Fibroblast of skin of left quadriceps (primary cell): ENCODE measurements at places on chromosomes 13 and 19.

GRCh38 chr13:31151837-31152236, 9.9 kb downstream of the HSPH1 start:
- DNase-seq, result no peak

- DNase-seq, result peak; percentile 8
These were observed 29.0 kb upstream of the ZNF564 start for GRCh38 chr19:12580180-12580694.

DNA sequence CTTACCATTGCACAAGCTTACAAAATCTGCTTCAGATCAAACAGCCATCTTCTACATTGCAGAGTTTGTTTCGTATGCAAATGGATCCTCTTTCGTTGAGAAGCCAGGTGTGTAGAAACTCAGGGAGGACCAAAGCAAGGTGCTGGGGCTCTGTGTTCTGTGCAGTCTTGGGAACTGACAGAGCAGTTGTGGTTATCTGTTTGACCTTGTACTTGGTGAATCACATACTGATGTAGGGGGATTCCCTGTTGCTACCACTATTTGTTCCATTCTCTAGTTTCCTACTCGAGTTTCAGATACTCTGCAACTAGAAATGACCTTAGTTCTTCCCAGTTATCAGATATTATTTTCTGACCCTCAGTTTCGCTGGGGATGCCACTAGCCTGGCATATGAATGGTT, 95.2 kb upstream of the CLDN10 start:
- no peak for DNase-seq

DNA sequence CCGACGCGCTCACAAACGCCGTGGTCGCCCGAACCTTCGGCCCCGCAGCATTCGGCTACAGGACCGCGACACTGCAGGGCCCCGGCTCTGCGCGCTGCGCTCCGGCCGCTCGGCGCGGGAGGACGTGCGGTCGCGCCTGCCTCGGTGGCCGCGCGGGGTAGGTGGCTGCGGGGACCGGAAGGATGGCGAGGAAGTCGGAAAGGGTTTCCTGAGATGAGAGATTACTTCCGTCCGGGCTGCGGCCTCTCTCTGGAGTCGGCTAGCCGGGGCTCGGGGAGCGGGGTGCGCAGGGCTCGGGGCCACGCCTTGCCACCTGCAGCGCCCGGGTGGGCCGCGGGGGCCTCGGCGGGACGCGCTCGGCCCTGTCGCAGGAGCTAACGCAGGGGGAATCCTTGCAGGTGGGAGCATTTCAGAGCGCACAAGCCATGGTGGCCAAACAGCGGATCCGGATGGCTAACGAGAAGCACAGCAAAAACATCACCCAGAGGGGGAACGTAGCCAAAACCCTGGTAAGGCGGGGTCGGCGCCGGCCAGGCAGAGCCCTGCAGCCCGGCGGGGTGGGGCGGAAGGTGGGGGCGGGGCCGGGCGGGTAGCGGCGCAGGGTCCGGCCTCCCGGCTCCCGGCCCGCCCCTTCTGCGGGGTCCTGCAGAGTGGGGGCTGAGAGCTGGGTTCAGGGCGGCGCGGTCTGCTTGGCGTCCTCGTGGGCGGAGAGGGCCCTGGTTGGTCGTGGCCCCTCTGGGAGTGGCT, at the start of gene SERP2:
TSS of gene SERP2 (plus strand) at position 224 of the 747 bp plus-strand sequence. CDS start at position 426, 202 bp downstream.
- DNase-seq, result no peak

- DNase-seq, result no peak
These were observed 687 bp upstream of the FTL start for GRCh38 chr19:48964205-48965039.

GRCh38 chr13:70534466-70534865, 426.2 kb upstream of the KLHL1 start:
- DNase-seq, result no peak

- DNase-seq, result no peak
These were observed 1541.0 kb downstream of the SLITRK5 start for GRCh38 chr13:89212186-89212585.

- no peak for DNase-seq
These were observed 94.6 kb downstream of the CRYL1 start for GRCh38 chr13:20431080-20431479.

- no peak for DNase-seq
These were observed 130.9 kb downstream of the ZDHHC20 start for GRCh38 chr13:21328201-21328600.

GRCh38 chr13:101205408-101205807, 210.9 kb downstream of the NALCN start:
- DNase-seq, result no peak

DNA sequence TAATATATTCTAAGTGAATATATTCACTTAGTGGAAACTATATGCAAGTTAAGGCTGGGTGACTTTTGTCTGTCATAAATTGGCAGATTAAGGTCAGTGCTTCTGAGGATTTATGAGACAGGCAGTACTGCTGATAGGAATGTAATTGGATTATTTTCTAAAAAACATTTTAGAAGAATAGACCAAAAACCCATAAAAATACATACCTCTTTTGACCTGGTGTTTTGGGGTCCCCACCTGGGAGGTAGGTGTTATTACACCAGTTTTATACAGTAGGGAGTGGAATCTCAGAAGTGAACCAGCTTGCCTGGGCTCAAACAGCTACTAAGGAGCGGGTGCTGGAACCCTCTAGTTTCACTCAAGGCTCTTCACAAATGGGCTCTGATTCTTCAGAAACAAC, 25.3 kb downstream of the COG3 start:
- no peak for DNase-seq

- no peak for DNase-seq
These were observed 195.8 kb upstream of the RNF113B start for GRCh38 chr13:98372876-98373275.

DNA sequence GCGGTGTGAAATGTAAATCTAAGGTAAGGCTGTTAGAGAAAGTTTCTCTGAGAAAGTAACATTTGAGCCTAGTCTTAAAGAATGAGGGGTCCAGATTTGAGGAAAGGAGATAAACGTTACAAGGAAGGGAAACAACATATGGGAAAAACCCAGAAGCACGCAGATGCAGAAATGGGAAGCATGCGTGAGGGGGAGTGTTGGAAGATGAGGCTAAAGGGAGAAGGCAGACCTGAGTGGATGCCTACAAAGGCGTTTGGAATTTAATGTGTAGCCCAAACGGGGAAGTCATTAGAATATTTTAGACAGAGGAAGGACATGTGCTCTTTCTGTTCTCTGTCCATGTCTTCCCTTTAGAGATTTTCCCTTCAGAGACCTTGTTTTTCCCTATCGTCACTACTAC, 61.0 kb downstream of the TPT1 start:
- no peak for DNase-seq

DNA sequence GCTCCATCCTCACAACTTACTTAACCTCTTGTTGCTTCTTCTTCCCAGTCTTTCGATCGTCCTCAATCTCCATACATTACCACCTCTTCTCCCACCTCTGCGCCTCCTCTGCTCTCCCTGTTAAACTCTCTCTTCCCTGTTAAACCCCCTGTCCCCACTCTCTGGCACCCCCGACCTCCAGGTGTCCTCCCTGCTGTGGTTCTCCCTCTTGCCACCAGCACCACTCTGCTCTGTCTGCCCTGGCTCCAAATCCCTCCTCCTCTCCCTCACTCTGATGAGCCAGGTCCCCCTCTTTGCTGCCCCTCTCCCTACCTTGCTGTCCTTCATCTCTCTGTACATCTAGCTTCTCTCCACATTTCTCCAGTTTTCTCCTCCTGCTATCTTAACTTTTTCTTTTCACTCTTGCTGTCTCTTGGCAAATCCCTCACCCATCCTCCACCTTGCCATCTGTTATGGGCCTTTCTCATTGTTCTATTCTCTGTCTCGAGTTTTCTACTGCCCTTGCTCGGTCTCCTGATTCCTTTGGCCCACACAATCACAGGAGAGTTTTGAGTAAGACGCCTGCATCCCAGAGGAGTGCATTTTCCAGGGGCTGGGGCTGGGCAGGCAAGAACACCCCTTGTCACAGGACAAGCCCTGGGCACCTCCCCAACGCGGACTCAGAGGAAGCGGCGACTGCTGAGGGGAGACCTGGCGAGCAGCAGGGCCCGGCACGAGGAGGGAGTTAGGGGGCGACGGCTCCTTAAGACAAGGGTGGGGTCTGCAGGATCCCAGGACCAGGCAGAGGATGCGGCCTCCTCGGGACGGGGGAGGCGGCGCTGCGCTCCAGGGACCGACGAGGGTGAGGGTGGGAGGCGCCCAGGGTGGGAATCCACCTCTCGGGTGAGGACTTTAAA, 21.4 kb upstream of the ERVV-1 start:
- no peak for DNase-seq

DNA sequence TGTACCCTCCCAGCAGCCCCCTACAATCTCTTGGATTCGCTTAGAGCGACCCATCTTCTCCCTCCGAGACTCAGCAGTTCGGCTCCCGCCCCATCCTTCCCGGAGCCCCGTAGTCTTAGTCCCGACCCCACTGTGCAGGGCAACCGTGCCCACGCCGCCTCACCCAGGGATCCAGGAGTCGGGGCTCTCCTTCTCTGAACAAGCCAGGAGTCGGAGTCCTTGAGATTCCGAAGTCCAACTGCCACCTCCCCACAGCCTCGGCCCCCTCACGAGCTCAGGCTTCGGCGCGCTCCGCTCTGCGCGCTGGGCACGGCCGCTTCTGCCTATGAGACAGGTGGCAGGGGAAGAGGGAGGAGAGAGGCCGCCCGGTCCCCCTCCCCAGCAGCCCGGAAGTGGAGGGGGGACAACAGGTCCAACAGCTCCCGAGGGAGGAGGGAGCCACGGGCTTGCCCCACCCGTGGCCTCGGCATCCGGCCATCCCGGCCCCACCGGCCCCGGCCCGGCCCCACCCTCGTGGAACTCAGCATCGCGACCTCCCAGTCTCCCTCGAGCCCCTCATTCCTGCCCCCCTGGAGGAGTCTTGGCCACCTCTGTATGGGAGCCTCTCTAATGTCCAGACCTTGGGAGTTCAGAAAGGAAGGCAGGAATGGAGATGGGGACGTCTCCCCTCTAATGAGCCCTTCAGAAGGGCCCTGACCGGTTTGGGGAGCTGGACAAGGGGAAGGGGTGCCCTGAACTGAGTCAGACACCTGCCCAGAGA, at the start of gene PHLDB3:
TSS of gene PHLDB3 (minus strand) at position 321 of the 760 bp plus-strand sequence. CDS start 628 bp downstream, outside the sequence.
- no peak for DNase-seq

GRCh38 chr19:52120286-52120685, 19.5 kb downstream of the ZNF616 start:
- no peak for DNase-seq

DNA sequence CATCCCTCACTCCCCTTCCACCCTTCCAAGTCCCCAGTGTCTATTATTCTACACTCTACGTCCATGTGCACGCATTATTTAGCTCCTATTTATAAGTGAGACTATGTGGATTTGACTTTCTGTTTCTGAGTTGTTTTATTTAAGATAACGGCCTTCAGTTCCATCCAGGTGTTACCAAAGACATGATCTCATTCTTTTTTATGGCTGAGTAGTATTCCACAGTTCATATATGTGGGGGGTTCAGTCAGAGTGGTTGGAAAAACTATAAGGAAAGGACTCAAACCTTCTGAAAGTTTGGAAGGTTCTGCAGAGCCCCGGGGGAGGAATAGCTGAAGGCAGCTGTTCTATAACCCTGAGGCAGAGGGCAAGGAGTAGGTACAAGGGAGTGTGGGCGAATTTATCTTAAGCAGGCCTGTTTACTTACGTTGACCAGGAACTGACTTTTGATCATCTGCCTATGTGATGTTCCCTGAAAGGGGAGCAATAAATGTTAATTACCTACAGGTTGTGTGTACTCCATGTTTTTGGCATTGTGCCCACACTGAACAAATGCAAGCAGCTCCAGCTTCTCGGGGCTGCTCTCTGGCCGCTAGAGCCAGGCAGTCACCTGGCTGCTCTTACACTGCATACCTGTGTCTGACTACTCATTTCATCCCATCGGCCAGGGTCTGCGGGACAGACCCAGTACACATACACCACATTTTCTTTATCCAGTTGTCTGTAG, 13.5 kb upstream of the ADGRE1 start:
- DNase-seq, result no peak

DNA sequence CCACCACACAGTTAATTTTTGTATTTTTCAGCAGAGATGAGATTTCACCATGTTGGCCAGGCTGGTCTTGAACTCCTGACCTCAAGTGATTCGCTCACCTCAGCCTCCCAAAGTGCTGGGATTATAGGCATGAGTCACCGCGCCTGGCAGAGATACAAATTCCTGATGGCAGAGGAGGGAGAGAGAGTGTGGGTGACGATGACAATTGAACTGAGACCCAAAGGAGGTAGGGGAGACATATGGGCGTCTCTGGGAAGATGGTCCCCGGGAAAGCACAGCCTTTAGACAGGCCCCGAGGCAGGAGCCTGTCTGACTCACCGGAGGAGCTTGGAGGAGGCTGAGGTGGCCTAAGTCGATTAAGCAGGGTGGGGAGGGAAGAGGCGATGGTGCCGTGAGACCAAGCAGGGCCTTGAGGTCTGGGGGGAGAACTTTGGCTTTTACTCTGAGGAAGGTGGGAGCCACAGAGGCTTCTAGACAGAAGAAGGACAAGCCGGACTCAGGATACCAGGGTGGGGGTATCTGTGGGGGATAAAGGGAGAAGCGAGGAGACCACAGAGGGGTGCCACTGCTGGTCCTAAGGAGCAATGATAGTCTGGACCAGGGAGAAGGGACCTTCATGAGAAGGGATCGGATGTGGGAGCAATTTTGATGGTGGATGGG, 38.2 kb downstream of the ARRDC2 start:
- DNase-seq, result peak; percentile 63

DNA sequence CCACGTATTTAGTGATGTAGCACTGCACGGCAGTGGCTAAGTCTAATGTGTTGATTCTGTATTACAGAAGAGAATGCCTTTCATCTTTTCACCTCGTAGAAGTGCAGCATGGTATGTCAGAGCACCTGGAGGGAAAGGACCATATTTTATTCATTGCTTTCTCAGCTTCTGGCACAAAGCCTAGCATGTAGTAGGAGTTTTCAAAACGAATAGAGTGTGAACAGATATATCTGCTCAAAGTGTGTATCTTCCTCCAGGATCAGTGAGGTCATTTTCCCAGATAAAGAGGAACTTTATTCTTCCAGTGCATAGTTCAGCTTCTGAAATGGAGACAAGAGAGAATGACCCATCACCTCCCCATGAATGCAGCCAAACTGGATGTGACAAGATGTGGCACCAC, 21.2 kb upstream of the PCDH8 start:
- no peak for DNase-seq

DNA sequence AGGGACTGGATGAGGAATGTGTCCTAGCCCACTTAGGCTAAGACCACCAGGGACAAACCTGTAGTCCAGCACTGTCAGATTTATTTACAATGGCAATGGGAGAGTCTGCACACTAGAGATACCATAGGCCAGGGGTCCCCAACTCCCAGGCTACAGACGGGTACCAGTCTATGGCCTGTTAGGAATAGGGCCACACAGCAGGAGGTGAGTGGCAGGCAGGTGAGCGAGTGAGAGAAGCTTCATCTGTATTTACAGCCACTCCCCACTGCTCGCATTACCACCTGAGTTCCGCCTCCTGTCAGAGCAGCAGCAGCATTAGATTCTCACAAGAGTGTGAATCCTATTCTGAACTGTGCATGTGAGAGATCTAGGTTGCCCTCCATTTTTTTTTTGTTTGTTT, 2.4 kb downstream of the THAP8 start:
- no peak for DNase-seq
